ENCODE measurements at places on chromosomes 2 and 18.
A peak's percentile ranks its signal among the peaks of the same experiment; 100 is the strongest.

DNA sequence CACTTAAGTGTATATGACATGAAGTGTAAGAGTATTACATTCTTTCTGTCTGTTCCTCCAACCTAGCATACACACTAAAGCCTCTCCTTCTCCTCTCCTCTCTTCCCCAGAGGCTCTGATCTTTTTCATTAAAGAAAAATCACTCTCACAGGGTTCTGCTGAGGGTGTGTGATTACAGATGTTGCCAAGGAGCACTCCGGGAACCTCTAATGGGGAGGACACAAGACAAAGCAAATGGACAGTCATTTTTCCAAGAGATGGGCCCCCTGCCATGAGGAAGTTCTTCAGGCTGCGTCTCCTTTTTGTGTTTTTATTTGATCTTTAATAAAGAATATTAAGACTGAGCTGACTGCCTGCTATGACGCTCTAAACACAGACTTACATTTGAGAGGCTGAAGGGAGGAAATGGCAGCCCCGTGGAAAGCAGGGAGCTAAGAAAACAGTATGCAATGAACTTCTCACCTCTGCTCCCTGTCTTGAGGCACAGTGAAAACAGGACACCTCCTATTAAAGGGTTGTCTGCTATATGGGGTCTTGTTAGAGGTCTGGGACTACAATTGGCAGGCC is 578.1 kb downstream of the PIK3C3 start:
- no peak for DNase-seq

DNA sequence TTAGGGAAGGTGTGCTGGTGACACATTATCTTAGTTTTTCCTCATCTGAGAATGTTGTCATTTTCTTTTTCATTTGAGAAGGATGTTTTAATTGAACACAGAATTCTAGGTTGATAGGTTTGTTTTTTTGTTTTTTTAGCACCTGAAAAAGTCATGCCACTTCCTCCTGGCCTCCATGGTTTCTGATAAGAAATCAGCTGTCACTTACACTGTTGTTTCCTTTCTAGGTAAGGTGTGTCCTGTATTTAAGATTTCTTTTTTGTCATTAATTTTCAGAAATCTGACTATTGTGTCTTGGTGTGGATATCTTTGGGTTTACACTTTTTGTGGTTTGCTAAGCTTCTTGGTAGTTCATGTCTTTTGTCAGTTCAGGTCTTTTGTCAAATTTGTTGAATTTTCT is 99.3 kb downstream of the ROCK1 start:
- DNase-seq, result no peak

- DNase-seq, result no peak
Measured at GRCh38 chr18:51134721-51135120, 62.8 kb downstream of the MEX3C start.

- DNase-seq, result no peak
Measured at GRCh38 chr18:58359218-58359617, 269.7 kb downstream of the ALPK2 start.

DNA sequence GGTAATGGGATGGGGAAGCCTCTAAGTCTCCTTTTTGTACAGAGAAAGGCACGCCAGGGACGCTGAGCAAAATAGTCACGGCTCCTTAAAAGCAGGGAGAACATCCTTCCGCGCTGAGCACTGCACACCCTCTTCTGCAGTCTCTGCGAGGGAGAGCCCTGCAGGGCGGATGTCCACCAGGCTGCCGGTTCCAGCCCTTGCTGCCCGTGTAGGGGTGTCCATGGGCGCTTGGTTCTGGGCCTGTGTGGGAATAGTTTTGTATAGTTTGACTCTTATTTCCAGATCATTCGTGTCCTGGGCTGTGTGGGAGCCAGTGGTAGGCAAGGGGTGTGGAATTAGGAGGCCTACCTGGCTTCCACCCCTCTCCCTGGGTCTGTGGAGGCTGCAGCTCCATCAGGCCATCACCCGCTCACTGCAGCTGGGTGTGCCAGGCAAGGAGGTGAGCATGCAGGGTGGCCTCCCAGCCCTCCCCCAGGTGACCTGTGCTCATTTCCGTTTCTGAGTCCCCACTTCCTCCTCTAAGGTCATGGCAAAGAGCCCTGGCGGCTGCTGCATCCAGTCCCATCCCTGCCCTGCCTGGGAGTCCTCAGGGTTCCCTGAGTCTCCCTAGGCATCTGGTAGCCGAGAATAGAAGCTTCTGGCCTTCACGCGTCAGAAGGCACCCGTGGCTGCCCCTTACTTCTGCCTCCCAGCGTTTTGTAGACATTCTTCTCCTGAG is 202.6 kb downstream of the LDLRAD4 start:
- DNase-seq, result no peak

DNA sequence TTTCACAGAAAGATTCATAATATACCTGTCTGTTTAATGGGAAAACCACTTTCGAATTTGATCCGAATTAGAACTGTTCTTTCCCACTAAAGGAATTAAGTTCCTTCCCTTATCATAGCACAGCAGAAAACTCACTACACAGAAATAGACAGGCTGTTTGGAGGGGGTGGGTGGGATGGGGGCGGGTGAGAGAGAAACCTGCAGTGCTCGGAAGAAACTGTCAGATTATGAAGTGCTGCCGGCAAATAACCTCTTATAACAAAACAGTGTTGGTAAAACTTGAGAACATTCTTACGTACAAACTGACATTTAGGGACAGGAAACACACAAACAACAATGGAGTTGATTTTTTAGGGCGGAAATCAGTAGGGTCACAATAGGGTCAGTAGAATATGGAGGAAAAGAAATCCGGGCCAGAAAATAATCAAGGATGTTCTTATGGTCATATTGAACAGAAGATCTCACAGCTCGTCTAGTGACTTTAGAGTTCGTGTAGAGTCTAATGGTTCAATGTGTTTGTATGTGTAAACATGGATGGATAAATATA is 756.0 kb upstream of the LRATD1 start:
- no peak for DNase-seq

DNA sequence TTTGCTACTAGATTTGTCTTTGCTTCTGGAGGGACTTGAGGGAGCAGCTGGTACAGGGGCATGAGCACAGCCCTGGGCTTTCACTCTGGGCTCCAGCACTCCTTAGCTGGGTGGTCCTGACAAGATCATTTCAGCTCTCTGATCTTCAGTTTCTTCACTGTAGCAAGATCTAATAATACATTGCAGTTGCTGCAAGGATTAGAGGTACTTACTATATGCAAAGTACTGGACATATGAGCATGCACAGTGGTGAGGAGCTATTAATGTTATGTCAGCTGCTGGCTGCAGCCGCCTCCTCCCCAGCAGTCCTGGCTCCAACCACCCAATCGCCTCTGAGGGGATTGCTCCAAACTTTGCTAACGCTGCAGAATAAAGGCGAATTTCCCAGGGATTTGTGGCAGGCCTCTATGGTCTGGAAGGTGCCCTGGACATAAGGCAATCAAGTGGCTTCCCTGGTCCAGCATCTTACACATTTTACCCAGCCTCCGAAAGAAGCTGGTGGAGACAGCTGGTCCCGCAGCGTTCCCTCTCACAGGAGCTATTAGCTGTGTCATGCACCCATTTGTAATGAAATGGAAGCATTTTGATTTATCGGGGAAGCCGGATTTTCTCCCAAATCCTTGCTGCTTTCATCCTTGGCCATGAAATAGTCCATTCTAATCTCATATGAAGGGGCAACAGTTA is 96.7 kb downstream of the RHOB start:
- no peak for DNase-seq

DNA sequence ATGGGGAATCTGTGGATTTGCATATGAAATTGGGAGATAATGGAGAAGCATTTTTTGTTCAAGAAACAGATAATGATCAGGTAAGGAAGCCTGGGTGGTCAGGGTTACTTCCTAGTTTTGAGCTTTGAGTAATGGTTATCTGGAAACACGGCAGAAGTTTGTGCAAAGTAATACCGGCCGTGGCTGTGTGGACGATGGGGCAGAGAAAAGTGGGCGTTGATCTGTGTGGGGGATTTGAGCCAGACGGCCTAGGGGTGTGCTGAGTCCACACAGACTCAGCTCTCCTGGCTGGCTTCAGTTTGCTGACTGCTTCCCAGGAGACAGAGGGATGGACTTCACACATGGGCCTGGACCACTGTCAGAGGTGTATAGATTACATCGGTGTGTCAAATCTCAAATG is 21.3 kb downstream of the LPIN1 start:
- DNase-seq, result no peak

DNA sequence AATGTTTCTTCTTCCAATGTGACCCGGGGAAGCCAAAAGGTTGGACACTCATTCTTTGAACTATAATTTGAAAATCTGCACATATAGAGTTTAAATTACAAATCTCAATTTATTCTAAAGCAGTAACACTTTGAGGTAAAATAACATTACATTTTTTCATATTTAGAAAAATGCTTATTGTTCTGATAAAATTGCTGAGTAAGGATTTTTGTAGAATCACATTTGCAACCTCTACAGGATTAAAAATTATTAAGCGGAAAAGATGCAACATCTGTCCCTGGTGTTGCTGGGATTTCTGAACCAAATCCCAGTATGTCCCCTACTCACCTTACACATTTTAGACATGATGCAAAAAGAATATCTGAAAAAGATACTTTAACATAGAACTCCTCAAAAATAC is 10.1 kb downstream of the ZNF519 start:
- DNase-seq, result no peak

- DNase-seq, result no peak
Measured at GRCh38 chr2:20523073-20523798, 76.4 kb downstream of the RHOB start.

DNA sequence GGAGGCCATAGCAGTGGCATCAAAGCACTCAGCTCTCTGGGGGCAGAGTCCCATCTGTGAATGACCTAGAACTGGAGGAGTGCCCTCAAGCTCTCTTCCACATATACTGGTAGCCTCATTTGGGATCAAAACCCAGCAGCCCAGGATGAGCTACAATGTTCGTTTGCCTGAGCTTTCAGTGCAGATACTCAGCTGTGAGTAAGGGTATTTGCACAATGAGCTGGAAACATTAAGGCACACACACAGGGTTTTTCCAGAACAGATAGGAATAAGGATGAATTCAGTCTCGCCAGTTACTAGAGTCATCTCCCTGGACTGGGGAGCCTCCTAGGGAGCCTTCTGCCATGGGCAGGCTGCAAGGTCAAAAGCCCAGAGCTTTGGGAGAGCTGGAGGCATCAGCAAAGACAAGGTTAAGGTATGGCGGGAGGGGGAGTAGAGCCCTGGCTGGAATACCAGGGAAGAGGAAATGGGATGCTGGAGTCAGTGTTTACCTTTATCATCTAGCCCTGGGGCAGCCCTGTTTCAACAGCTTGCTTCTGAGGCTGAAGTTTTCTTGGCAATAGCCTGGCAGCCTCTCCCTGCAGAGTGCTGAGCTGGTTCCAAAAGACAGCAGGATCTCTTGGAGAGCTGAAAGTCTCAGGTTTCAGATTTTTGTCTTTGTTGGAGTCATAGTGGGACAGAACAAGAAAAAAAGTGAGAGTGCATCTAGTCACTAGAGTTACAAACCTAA is 187.7 kb downstream of the LOXHD1 start:
- no peak for DNase-seq

DNA sequence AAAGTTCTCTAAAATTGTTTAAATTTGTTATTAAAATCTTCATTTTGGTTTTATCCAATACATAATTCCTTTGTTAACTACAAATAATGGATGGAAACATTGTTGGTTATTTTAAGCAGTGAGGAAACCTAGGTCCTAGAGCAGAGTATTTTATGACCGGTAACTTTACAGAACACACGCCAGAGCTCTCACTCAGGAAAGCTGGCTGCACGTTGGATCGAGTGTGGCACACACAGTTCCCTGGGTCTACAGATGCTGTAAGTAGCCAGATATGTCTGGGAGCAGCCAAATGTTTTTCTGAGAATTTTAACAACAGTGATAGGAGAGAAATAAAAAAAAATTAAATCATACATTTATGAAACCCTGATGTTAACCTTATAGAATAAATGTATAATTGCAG is 264.4 kb downstream of the ZNF407 start:
- DNase-seq, result no peak

- peak; percentile 59 for DNase-seq
Measured at GRCh38 chr2:24972315-24972961, 683 bp upstream of the DNAJC27 start.

DNA sequence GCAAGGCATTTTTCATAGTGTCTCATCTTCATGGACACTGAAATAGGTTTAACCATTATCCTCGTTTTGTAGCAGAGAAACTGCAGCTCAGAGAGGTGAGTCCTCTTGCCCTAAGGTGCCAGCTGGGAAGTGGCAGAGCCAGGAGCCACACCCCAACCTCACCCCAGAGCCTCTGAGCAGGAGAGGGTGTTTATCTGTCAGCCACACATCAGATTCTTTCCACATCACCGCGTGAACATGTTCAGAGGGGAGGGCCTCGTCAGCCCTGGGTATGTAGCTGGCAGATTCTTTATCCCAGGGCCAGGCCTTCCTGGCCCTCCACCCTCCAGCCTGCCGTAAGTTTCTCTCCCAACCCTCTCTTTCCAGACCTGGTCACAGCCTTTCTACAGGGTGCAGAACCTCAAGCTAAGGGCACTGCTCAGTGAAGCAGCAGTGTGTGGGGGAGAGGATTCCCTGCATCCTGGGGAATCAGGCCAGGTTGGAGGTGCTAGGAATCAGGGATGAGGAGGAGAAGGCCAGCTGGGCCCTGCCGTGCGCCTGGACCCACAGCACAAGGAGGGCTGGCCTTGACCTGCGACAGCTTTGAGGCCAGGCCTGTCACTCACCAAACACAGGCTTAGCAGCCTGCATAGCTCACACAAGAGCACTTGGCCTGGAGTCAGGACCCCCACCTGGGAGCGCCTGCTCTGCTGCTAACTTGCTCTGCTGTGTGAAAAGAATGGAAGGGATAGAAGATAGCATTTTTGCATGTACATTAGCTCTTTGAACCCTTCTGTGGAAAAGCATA is 111.3 kb upstream of the MCFD2 start:
- no peak for DNase-seq

DNA sequence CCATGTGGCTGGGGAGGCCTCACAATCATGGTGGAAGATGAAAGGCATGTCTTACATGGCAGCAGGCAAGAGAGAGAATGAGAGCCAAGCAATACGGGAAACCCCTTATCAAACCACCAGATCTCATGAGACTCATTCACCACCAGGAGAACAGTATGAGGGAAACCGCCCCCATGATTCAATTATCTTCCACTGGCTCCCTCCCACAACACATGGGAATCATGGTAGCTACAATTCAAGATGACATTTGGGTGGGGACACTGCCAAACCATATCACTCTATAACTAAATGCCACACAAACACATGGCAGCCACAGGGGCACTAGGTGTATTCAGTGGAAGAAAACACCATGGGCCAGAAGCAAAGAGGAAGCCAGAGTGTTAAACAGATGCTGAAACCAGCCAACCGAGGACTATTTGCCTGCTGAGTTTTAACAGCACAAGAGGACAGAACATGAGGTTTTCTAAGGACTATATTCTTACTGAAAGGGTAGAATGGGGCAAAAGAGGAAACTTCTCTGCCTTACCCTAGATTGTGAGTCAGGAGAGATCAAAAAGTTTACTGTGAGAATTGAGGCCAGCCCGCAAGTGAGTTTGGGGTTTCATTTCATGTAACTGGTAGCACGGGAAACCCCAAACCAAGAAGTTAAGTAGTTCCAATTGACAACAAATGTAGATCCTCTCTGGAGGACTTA is 49.2 kb downstream of the SIGLEC15 start:
- no peak for DNase-seq

Measured in testis (tissue), 5 donors.